Caco-2 (cell line): ENCODE measurements at places on chromosomes 3 and 15.

DNA sequence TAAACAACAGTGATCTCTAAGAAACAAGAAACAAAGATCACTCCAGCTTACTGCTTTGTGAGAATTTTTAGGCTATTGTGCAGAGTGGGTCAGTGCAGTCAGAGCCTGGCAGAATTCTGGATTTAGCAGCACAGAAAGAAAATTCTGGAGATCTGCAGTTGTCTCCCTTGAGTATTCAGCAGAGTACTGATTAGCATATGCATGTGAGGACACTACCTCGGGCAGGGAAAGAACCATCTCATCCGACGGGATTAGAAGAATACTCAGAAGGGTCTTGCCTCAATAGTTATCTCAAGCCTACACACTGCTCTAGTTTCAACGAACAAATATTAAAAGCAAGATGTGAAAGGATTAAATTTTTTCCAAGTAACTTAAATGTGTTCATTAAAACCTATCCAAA lies 70.7 kb downstream of the TRPC1 start:
- DNase-seq: no peak

GRCh38 chr3:196097373-196098154 lies 15.7 kb upstream of the TFRC start:
- DNase-seq: no peak

- no peak for DNase-seq
These were observed 486.7 kb downstream of the IL5RA start for GRCh38 chr3:2623436-2623835.

- DNase-seq: no peak
These were observed 23.1 kb downstream of the TP53BP1 start for GRCh38 chr15:43469867-43470266.

DNA sequence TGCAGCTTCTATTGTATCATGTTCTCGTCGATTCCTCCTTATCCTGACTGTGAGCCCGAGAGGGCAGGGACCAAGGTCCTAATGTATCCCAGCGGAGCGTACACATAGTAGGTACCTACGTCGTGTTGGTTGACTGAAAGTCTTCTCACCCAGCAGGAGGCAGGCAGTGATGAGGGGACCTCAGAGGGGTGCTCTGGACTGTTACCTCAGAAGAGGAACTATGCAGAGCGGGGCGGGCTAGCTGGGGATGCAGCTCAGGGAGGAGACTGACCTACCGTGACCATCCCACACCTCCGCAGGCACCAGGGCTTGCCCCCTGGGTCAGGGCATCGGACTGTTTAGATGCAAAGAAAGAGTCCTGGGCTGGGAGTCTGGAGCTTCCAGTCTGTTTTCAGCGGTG lies 11.4 kb downstream of the CHAC1 start:
- DNase-seq: no peak

DNA sequence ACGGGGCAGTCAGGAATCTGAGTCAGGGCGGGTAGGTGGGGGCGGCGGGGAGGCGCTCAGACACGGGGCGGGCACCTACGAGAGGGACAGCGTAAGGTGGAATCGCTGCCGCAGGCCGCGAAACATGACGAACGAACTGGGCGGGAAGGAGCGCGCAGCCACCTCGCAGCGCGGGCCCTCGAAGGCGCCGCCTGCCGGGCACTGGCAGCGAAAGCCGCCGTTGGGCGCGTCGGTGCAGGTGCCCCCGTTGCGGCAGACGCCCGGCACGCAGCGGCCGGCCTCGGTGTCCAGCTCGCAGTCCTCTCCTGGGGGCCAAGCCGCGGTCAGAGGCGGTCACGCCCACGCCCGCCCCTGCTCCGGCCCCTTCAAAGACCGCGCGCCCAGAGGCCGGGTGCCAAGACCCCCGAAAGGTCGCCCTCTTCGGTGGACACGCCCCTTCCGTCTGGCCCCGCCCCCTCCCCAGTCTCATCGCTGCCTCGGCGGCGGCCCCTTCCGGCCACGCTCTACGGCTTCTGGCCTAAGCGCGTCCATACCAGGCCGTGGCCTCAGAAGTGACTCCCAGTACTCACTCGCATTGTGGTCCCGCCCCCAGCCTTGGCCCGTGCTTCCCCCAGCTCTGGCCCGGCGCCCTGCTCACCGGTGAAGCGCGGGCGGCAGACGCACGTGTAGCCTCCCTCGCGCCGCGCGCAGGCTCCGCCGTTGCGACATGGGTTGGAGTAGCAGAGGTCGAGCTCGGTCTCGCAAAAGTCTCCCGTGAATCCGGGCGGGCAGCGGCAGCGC lies 6.4 kb downstream of the CELSR3 start:
- no peak for DNase-seq

DNA sequence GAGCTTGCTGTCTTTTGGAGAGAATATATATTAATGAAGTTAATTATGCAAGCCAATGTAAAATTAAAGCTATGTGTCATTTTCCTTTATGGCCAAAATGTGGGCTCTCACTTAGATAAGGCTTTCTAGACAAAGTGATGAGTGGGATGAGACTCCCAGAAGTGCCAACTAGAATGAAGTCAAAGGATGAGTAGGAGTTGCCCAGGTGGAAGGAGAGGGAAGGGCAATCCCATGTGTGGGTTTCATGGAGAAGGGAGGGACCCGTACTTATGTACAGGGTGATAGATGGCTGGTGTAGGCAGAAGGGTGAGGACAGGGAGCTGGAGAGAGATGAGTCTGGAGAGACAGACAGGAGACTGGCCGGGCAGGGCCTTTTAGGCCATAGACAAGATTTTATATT lies 239.2 kb downstream of the THRB start:
- no peak for DNase-seq

GRCh38 chr3:12224181-12225147 lies 64.4 kb upstream of the PPARG start:
- peak; percentile 17 for DNase-seq

DNA sequence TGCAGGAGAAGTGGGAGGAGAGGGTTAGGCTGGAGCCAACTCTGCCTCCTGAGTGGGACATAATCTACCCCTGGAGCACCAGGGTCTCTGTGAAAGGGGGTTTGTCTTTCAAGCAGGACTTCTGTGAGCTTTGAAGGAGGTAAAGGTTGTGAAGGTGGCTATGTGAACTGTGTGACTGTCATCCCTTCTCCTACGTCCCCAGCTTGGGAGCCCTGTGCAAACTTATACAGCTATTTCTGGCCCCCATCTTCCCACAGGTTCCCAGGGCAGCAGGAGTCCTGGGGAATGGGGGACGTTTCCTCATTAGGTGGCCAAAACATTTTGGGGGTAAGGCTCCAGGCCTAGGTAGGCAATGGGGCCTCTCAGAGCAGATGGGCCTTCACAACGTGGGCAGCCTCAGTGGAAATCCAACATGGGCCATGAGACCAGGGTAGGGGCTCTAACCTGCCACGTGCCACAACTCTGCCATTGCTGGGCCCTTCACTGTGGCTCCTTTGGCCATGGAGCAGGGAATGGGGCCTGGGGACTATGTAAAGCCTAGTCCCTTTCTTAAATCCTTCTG lies 3.5 kb downstream of the VIPR1 start:
- no peak for DNase-seq

DNA sequence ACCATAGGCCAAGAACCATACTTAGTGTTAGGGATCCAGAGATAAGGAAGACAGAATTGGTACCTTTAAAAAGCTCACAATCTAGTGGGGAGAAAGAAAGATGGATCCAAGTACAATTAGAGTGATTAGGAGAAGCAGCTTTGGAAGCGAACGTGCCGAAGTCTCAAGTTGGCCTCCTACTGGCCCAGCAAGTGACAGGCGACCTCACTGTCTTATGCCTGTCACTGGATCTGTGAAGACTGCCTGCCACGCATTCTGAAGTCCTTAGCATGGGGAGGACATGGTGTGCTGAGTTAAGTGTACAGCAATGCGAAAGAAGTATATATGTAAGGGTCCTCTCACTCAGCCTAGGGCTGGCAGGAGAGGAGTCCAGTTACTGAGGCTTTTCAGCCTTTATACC lies 141.0 kb downstream of the GABRB3 start:
- DNase-seq: no peak

DNA sequence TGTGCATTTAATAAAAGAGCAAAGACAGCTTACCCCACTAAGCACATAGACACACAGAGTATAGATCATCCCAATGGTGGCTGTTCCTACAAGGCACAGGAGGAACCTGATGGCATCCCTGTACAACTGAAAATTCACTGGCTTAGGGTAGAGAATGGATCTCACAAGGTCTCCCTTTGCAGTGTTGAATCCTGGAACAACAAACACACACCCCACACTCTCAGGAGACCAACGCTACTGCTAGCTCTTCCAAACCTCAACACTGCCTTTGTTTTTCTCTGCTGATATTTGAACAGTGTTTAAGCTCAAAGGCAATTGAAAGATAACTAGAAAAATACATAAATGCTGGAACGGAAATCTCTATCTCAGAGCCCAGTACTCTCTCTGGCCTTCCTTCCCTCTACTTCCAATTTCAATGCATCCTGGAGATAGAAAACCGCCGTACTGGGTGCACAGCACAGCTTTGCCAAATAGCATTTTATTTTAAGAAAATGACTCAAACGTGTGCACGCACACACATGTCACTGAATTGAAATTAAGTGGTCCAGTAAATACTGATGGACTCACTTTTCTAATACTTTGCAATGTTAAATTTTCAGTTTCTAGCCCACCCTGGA lies 87.5 kb upstream of the ATP13A5 start:
- no peak for DNase-seq

GRCh38 chr15:69973102-69973714 lies 124.5 kb downstream of the TLE3 start:
- DNase-seq: peak; percentile 42
